ENCODE measurements at places on chromosomes 3 and 15.

- DNase-seq: no peak
These were observed 11.9 kb downstream of the CX3CR1 start for GRCh38 chr3:39267631-39268548.

GRCh38 chr3:59069838-59070237 is 20.0 kb upstream of the CFAP20DC start:
- DNase-seq: no peak

- no peak for DNase-seq
These were observed 34.2 kb downstream of the ALS2CL start for GRCh38 chr3:46659285-46659684.

DNA sequence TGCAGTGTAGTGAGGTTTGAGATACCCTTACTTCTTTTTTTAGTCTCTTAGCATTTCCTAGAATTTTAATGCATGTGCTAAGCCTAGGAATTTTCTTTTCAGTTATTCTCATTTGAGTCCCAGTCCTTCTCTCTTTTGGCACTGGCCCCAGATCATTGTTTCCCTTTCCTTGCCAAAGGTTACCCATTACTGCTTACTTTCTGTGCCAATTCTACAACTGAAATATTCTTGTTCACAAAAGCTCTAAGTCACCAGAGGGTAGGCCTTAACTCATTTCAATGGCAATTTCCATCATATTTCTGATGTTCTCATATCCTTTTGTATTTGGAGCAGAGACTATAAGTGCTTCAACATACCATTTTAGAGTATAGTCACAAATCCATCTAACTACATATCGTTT is 199.6 kb upstream of the CBLB start:
- no peak for DNase-seq

DNA sequence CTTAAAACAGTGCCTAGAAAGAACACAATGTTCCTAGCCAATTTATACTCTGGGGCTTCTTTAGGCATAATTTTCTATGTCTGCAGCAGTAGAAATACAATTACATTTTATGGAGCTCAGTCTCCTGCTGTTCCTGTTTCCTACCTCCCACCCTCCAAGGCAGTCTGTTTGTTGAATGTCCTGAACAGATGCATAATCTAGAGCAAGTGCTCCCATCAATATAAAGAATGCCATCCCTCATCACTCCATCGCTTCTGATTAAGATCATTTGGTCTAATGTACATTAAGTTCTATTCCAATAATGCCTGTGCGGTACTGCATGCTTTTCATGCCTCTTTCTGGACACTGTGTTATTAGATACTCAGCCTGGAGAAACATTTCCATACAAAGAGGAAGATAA is 869.8 kb upstream of the CFAP20DC start:
- no peak for DNase-seq

DNA sequence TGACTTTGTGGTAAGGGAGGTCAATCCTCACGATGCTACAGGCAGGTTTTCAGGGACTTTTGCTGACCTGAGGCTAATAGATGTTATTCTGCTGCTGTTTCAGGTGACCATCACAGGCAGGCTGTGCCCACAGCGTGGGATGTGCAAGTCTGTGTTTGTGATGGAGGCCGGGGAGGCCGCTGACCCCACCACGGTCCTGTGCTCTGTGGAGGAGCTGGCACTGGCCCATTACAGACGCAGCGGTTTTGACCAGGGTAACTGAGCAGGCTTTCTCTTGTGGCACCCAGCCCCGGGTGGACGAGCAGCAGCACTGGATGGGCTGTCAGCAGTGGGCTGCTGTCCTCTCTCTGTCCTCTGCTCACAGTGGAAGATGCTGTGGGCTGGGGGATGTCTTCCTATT is 22.0 kb downstream of the FAN1 start:
- DNase-seq: no peak

GRCh38 chr3:196537319-196537984 is 22.3 kb upstream of the SMCO1 start:
- no peak for DNase-seq

GRCh38 chr3:115699706-115700105 is 76.4 kb downstream of the GAP43 start:
- no peak for DNase-seq

DNA sequence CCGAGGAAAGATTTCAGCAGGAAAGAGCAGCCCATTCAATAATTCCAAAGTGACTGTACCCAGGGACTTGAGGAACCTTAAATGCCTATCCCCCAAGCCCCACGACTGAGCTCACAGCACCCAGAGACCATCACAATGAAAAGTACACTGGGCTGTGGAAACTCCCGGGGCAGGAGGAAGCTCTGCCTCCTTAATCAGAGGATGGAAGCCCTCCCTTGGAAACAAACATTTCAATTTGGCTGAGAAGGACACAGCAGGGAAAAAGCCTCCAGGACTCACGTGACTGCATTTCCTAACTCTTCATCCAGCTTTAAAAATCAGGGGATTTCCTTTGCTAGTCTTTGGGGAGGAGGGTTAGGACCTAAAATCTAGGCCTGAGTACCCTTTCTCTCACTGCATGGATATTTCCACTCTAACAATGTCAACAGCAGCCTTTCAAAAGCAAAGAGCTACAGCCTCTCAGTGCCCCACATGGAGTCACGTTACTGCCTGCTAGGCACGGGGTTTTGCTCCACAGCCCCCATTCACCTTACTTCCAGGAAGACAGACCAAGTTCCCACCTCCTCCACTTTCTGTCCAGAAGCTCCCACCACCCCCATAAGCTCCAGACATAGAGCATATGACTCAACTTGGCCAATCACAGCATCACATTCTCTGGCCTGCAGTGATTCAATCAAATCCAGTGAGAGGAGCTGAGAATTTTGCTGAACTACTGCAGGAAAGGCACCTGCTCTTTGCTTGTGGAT is 68.9 kb upstream of the WNT5A start:
- no peak for DNase-seq

- peak; percentile 98 for DNase-seq
These were observed at the start of gene RBSN for GRCh38 chr3:15098503-15099363. Gene RBSN (minus strand): TSS chr3:15099148. CDS start chr3:15096120, 3,028 bp downstream.

GRCh38 chr15:70781236-70781635 is 17.9 kb upstream of the UACA start:
- DNase-seq: no peak

- no peak for DNase-seq
These were observed 190.2 kb downstream of the STAG1 start for GRCh38 chr3:136562026-136562425.

DNA sequence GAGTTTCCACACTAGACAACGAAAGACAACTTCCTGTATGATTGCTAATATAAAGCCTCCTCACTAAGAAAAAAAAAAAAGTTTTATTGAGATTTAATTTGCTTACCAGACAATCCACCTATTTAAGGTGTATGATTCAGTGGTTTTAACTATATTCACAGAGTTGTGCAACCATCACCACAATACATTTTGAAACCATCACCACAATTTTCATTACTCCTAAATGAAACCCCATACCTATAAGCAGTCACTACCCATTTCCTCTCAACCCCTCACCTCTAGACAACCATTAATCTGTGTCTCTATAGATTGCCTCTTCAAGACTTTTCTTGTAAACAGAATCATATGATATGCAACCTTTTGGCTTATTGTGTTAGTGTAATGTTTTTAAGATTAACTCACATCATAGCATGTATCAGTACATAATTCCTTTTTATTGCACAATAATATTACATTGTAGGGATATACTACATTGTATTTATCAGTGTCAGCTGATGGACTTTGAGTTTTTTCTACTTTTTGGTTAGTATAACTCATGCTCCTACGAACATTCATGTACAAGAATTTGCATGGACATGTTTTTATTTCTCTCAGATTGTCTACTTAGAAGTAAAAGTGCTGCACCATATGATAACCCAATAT is 339.7 kb downstream of the NLGN1 start:
- DNase-seq: no peak

DNA sequence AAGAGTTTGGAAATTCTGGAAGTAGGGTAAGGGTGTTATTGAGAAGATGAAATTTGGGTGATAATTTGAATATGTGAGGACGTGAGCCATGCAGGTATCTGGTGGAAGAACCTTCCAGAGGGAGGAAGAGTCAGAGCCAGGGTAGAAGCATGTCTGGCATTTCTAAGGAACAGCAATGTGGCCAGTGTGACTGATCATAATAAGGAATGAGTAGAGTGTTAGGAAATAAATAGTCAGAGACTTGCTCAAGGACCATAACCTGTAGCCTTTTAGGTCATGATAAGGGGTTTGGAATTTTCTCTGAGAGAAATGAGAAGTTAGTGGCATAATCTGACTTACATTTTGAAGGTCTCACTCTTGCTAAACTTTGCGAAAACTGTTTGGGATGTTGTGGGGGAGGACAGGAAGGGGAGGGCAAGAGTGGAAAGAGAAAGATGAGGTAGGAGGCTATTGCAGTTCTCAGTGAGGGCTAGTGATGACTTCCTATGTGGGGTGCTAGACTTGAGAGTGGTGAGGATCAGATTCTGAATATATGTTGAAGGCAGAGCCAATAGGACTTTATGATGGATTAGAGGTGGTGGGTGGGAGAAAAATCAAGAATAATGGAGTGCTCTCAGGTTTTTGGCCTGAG is 568.3 kb downstream of the AGBL1 start:
- no peak for DNase-seq

GRCh38 chr3:128372707-128373533 is 93.8 kb downstream of the DNAJB8 start:
- DNase-seq: no peak

DNA sequence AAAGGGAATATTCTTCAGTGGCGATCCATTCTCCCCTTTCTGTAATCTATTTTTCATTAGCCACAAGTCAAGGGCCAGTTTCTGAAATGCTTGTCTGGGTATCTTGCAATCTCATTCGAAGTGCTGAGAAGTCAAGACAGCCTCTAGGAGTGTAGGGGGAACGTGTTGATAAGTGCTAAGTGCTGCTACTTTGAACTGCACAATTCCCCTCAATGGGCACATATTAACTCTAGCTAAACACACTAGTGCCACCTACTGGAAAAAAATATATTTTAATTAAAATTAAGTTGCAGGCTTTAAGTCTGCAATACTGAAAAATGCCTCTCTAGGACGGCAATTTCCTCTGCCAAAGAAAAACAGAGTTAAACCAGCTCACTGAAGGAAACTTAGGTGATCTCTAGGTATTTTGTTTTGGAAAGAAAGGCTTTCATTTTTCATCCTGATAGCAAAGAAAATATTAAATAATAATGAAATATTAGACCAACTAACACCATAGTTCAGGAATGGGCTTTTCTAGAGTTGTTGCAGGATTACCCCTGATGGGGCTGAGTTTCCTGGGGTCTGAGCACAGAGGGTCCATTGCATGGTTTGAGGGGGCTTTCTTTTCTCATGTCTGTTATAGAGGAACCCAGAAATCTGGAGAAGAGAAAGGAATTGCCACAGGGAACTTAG is 181.9 kb upstream of the KBTBD8 start:
- no peak for DNase-seq

GRCh38 chr3:13296662-13297061 is 123.5 kb downstream of the NUP210 start:
- peak; percentile 41 for DNase-seq

DNA sequence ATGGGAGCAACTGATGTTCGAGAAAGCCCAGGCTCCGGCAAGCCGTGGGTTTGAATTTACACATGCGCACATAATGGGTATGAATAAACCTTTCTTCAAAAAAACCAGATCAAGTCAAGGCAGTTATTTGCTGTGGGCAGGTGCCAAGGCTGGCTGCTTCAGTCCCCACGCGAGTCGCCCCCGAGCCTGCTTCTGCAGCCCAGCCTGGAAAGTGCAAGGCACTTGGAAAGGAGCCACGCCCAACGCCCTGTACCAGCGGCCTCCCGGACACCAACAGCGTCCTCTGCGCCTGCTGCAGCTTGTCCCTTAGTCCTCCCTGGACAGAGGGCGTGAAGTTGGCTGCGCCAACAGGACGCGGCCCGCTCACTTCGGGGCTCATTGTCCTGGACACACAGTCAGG is 68.9 kb downstream of the KLF15 start:
- peak; percentile 55 for DNase-seq

DNA sequence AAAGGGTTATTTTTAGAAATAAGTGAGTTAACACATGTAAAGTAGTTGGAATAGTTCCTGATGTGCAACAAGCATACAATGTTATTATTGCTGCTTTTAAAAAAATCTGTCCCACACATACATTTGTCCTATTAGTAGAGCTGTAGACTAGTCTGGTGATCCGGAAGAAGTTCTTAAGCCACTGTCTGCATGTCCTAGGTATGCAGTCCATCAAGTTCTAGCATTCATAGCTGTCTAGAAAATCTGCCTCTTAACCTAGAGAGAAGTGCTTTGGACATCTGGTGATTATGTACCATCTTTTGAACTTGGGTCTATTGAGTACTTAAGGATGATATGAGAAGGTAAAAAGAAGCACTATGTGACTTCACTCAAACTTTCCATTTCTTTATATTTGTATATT is 439.9 kb upstream of the NAALADL2 start:
- DNase-seq: no peak

DNA sequence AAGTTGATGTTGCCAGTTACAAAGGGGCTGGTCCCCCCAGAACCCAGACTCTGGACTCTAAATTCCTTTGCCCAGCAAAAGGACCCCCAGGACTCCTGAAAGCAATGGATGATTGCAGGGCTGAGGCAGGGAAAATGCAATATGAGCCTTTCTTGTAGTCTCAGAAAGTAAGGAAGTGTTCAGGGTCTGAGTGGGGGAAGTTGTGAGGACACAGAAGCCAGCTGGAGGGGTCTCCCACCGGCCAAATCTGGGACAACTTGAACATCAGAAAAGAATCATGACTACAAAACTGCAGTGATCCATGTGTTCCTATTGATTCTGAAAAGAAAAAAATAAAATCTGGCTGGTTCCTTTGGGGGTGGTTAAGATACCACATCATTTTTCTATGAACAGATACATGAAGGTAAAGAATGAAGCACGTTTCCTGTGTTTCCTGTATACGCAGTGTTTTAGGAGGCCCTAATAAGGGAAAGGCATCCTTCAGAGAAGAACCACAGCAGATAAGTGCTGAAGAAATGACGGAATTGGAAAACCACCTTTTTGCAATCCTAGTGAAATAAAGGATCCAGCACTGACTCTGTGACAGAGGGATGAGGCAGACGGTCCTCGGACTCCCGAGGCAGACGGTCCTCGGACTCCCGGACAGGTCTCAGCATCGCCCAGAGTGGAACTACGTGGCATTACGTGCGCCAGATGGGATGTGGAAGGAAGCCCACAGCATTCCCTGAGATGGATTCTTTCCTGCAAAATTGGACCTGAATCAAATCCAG is 22.2 kb upstream of the GRIP2 start:
- DNase-seq: no peak

DNA sequence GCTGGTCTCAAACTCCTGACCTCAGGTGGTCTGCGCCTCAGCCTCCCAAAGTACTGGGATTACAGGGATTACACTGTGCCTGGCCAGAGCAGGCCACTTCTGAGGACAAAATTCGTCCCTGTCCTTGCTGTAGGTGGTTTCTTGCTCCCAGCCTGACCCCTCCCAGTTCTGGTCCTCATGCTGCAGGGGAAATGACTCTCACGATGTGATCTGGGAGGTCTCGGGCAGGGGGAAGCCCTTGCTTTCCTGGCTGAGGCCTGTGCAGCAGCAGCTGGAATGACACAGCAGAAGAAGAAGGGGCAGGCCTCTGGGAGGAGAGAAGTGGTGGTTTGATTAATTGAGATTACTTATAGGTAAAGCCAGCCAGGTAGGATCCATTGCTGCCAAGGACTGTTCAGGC is 39.3 kb downstream of the MEGF11 start:
- DNase-seq: no peak

- DNase-seq: no peak
These were observed 69.6 kb downstream of the CGNL1 start for GRCh38 chr15:57445872-57446271.

Measured in aorta (tissue), 5 donors.